ENCODE measurements at places on chromosomes 2 and 18.

DNA sequence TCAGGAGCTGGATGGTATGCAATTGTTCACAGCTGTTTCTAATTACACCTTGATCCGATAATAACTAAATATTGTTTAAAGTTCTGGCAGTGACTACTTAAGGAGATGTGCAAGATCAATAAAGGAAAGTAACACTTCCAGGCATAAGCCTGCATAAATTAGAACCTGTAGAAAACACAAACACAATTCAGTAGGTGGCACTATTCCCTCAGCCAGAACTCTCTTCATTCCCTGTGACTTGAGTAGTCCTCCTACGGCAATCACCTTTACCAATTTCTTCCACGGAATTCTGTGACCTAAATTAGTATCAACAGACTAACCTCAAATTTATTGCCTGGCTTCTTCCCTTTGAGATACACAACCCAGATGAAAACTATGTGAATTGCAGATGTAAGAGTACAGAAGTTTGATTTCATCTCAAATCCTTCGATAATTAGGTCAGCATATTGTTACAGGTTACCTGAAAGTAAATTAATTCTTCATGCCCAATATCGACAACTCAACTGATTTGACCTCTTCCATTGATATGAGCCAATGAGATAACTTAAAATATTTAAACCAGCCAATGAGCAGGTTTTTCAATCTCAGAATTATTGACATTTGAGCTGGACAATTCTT is 137.8 kb downstream of the PID1 start:
- DNase-seq: no peak

DNA sequence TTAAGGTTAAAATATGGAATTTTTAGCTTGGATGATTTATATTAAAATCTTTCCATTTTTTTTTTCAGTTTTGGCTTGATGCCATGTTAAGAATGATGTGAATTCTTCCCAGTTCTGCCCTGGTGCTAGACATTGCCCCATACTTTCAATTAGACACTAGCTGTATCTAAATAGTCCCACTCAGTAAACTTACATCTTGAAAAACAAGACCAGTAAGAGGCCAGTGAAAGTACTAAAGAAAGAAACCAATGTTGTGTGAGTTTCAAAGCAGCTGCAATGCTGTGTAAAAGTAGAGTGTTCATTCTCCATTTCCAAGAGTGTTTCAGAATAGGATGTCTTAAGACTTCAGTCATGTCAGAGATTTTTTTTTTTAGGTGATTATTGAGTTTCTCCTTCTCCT is 40.0 kb upstream of the CYBRD1 start:
- no peak for DNase-seq

DNA sequence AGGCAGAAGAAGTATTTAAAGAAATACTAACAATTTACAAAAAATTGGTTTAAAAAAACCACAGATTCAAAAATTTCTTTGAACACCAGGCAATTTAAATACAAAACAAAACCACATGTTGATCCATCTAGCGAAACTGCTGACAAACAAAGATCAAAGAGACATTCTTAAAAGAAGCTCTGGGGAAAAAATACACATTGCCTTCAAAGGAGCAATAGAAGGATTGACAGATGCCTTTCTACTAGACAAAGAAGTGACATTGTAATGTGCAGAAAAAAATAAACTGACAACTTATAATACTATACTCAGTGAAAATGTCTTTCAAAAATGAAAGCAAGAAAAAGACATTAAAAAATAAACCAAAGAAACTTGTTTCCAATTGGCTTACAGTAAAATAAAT is 12.6 kb upstream of the EIF2AK3 start:
- no peak for DNase-seq

GRCh38 chr2:172510088-172510487 is 45.8 kb upstream of the PDK1 start:
- DNase-seq: no peak

DNA sequence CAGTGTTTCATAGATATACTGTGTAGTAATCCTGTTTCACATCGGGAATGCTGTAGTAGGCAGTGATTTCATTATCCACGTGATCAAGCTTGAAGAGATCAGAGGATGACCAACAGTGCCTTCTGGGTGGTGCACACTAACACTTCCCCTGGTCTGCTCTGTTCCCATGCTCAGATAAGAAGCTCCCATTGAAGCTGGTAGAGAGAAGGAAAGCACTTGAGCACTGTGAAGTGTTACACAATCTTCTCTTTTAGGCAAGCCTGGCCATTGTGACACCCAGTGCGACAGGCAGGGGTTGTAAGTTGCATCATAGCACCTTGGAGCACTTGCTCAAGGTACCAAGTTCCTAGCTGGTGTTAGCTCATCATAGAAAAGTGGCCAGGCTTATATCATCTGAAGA is 30.6 kb upstream of the GPD2 start:
- DNase-seq: no peak

- DNase-seq: peak; percentile 58
Measured at GRCh38 chr2:237432484-237433092, 18.6 kb upstream of the COL6A3 start.
